ENCODE measurements at places on chromosomes 5 and 9.

GRCh38 chr9:76904661-76905457 lies 1.1 kb downstream of the PRUNE2 start:
- DNase-seq, result no peak

DNA sequence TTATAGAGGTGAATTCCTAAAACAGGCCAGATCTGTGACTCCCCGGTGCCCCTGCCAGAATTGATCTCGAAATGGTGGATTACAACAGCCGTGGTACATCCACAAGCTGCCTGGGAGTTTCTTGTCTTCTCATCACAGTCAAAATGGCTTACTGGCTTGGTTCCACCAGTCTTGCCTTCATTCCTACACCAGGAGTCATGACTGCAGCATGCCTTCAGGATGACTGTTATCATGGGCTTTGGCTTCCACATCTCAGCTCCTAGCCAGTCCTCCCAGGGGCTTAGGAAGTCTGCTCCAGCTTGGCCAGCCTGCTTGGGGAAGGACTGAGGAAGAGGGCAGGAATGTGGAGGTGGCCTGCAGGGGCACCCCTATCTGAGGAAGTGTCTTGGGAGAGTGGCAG lies 132.9 kb upstream of the NR3C1 start:
- no peak for DNase-seq

DNA sequence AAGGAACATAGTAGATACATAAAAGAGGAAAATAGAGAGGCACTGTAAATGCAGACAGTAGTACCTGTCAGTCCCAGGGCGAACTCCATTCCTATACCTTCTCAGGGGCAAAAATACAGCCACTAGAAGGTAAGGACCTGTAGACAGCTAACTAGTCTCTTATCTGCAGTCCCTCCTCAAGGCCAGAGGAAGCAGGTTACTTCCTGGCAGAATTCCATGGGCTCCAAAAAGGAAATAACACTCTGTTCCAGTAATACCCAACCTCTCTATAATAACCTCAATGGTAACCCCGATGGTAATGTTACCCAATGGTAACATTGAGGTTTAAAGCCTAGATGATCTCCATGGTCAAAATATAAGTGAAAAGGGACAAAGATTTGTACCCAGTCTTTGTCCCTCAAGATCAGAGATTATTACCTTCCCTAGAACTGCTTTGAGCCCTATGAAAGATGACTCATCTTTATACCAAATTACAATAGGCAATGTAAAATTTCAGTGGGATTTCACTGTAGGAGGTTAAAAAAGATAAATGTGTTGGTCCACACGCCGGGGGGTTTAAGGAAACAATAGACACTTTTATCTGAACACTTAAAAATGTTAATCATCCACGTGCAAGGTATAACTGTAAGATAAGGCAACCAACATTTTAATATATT lies 113.0 kb downstream of the DENND1A start:
- DNase-seq, result no peak

- DNase-seq, result peak; percentile 37
These were observed 99.5 kb upstream of the FBXL17 start for GRCh38 chr5:108481355-108481931.

GRCh38 chr9:82975176-82975575 lies 87.8 kb downstream of the RASEF start:
- DNase-seq, result no peak

GRCh38 chr9:130039528-130040147 lies 3.4 kb downstream of the FNBP1 start:
- no peak for DNase-seq

DNA sequence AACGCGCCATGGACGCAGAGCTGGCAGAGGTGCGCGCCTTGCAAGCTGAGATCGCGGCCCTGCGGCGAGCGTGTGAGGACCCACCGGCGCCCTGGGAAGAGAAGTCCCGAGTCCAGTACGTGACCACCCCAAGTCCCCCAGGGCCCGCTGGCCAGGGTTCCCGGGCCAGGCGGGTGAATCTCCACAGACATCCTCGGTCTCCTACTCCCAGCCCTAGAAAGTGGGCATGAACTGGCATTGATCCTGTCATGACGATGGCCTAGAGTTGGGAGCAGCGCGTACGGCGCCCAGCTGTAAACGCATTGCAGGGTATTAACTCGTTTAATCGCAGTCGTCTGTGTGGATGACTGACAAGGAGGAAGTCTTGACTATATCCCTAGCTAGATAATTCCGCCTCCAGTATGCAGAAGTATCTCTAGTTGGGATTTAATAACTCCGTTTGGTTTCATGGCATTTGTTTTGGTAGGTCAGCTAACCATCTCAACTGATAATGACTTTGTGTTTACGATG lies 293 bp downstream of the CENPP start:
- DNase-seq, result peak; percentile 49

DNA sequence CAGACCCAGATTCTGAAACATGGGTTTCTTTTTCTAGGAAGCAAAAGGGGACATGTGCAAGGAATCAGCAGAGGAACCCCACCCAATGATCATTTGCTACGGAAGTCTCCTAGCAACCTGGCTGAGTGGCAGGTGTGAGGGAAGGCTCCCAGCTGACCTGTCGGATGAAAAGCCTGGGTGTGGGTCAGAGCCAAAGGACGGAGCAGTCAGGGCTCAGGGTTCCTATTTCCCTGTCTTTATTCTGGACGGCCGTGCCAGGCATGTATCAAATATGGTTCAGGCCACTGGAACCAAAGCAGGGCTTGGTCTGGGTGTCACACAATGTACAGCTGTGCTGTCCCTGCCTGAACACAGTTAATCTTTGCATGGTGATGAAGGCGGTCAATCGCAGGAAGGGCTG lies 20.1 kb downstream of the STK10 start:
- no peak for DNase-seq

DNA sequence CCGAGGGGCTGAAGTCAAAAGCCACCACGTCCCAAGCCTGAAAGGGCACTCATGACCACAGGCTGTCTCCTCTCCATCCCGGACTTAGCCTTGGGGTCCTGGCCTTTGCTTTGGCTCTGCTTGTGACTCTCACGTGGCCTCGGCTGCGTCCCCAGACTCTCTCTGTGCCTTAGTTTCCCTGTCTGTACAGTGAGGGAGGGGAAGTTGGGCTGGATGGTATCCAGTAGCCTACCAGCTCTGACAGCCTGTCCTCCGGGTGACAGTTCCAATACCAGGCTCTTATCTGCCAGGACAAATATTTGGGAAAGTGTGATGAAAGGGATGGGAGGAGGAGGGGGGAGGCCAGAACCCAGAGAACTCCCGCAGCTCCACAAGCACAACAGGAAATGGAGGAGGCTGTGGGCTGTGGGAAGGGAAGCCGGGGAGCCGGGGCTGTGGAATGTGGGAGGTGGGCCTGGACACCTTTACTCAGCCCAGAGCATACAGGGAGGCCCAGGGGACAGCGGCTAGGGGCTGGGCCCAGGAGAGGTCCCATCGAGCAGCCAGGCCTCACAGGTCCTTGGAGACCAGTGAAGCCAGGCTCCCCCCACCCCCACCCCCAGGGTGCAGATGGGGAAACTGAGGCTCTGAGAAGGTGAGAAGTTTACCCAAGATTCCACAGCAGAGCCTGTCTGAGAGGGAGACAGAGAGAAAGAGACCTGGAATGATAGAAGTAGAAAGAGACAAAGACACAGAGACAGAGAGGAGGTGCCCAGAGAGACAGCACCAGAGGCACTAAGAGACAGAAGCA lies 18.3 kb downstream of the PDGFRB start:
- no peak for DNase-seq

DNA sequence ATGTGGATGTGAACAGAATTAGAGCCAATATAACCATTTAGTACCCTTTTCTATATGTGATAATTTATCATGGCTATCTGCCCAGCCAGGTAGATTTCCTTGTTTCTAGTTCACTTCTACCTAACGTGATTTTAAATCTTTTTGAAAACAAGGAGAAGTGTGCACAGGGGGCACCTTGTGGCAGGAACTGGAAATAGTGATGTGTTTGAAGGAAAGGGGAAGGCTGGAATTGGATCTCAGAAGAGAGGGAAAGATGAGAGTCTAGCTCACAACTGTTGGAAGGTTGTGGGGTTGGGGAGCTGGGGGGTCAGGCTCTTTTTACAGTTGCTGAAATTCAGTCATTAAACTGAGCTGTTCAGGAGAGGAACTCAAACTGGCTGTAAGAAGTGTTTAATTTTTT lies 219.5 kb downstream of the KCTD16 start:
- peak; percentile 5 for DNase-seq
